ENCODE measurements at places on chromosomes 1 and 21.

- DNase-seq: no peak
Measured at GRCh38 chr1:29002792-29003191, 88.4 kb downstream of the EPB41 start.

DNA sequence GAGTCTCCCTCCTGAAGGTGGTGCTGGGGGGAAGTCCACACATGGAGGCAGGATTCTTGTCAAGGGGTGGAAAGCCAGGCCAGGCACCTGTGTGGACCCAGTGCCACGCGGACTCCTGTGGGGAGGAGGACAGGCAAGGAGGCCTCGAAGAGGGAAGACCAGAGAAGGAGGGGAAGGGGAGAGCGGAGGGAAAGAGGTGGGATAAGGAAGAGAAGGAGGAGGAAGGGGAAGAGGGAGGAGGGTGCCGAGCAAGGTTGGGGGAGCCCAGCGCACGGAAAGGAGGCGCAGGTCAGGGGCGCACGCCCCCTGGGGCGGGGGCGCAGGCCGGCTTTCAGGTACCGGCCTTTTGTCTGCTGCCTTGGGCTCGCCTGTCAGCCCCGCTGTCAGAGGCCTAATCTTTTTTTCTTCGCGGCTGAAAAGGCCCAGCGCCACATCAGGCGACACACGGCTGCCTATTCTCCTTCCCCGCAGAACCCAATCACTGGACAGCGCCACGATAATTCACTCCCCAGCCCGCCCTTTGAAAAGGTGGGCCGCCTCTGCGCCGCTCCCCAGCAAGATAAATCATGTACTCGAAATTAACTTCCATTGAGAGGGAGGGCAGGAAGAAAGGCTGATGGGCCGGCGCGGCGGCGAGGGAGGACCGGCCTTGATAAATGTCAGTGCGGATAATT lies 42.5 kb downstream of the PRDM16 start:
- DNase-seq: no peak

DNA sequence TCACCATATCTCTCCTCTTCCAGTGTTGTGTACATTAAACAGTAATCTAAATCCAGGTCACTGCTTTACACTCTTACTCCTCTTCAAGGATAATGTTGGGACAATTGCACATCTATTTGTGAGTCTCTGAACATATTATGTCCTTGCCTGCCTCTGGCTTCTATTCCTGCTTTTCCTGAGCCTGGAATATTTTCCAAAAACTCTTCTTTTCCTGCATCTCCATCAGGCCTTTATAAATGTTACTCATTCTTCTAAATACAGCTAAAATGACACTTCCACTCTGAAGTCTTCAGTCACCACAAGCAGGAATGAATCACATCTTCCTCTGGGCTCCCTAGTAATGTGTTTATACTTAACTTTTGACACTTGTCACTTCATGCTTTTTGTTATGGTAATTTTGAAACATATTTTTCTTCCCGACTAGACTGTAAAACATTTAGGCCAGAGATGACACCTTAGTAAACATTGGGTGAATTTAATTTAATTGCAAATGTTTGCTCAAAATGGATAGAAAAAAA lies 396.0 kb downstream of the LRRIQ3 start:
- DNase-seq: no peak

- no peak for DNase-seq
Measured at GRCh38 chr21:31501926-31502325, 157.6 kb upstream of the SOD1 start.

- DNase-seq: no peak
Measured at GRCh38 chr1:218350035-218350525, 4.9 kb downstream of the TGFB2 start.

DNA sequence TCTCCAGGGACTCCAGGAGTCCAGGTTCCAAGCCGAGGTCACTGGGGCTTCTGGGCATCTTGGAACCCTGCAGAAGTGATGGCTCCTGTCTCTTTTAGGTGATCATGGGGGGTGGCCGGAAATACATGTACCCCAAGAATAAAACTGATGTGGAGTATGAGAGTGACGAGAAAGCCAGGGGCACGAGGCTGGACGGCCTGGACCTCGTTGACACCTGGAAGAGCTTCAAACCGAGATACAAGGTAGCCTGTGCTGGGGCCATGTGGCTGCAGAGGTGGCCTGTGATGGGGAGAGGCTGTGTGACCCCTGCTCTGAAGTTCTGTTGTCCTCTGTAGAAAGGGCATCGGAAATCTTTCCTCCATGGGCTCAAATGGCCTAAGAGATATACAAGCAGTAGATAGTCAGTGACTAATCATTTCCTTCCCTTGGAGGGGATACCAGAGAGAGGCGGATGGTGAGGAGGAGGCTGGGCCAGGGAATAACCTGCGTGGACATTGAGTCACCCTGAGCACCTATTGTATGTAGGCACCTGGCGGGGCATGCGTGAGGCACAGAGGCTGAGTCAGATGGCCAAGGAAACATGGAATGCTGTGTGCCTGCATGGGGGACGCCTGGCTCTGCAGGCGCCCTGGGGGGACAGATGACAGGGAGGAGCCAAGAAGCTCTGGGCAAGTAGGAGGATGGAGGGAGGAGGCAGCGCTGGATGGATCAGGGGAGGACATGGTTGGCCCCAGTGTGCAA lies 59.0 kb downstream of the ALPL start:
- DNase-seq: no peak

DNA sequence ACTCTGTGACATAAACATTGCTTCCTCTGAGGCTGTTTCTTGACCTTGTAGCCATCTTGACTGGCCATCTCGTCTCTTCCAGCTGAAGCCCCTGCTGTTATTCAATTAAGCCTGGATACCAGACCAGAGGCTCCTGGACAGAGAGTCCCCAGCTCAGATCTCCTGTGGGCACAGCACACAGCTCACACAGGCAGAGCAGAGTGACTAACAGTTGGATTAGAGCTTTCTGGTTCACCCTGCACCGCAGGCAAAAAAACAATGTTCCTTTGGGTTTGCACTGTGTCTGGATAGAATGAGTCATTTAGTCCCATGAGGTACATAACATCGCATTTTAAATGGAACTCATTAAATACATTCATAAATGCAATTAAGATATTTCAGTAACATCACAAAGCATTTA lies 33.4 kb upstream of the USH2A start:
- DNase-seq: no peak

DNA sequence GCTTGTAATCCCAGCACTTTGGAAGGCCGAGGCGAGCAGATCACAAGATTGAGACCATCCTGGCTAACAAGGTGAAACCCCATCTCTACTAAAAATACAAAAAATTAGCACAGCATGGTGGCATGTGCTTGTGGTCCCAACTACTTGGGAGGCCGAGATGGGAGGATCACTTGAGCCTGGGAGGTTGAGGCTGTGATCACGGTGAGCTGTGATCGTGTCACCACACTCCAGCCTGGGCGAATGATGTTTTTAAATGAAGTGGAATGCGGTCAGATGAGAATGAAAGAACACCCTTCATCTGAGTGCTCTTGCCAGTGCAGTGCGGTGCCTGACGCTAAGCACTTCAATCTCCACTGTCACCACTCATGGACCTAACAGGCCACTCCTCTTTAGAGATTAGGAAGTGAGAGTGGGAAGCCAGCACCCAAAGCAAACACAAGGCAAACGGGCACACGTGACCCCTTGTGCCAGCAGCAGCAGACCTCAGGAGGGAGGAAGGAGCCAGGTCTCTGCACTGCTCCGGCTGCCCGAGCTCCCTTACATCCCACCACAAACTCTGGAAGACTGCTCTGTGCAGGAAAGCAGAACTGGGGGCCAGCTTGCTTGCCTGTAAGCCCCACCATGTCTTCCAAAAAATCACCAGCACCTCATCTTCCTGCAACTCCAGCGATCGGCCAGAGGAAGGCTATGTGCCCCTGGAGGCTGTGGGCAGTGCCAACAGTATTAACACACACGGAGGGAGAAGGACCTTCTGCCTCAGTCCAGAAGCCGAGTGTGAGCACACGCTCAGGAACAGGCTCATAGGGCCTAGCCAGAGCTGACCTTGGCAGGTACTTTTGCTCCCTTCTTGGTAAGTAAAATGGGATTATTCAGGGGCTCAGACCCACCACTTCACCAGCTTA lies 9.7 kb downstream of the CTNNBIP1 start:
- no peak for DNase-seq

DNA sequence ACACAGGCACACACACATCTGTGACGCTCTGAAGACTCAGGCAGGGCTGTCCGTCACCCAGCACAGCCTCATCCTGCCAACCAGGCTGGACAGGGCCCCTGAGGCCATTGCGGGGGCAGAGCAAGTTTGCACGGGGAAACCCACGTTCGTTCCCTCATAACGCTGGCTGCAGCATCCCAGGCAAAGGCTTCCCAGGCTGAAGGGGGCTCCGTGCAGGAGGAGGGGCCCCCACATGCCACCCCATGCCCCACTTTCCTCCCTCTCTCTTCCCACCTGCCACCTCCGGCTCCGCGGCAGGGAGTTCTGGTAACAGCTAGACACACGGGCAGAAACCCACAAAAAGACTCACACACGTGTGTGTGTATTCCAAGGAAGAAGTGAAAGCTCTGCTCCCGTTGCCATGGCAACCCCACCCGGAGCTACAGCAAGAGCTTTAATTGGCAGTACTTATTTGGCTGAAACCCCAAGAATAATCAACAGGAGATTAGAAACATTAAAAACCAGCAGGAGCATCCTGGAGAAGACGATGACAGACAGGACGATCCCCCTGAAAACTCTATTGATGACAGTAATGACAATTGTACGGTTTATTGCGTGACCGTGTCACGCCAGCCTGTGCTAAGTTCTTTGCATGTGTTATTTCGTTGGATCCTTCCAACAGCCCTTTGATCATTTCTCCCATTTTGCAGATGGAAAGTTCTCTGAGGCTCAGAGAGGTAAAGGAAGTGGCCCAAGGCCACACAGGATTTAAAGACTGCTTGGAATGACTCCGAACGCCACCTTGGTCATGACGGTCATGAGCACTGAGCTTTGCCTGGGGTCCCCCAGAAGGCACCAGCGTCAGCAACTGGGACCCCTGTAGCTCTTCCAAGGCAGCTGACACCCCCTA lies 247.1 kb downstream of the NPHP4 start:
- DNase-seq: no peak

GRCh38 chr1:26530410-26530894 lies 891 bp downstream of the RPS6KA1 start:
- no peak for DNase-seq

GRCh38 chr1:84928979-84929378 lies 36.0 kb upstream of the LPAR3 start:
- DNase-seq: no peak

GRCh38 chr1:171636141-171636540 lies 14.1 kb downstream of the MYOCOS start:
- DNase-seq: no peak

- DNase-seq: no peak
Measured at GRCh38 chr1:41668967-41669366, 184.5 kb upstream of the EDN2 start.

- no peak for DNase-seq
Measured at GRCh38 chr1:167627865-167628641, 2.0 kb upstream of the RCSD1 start.

DNA sequence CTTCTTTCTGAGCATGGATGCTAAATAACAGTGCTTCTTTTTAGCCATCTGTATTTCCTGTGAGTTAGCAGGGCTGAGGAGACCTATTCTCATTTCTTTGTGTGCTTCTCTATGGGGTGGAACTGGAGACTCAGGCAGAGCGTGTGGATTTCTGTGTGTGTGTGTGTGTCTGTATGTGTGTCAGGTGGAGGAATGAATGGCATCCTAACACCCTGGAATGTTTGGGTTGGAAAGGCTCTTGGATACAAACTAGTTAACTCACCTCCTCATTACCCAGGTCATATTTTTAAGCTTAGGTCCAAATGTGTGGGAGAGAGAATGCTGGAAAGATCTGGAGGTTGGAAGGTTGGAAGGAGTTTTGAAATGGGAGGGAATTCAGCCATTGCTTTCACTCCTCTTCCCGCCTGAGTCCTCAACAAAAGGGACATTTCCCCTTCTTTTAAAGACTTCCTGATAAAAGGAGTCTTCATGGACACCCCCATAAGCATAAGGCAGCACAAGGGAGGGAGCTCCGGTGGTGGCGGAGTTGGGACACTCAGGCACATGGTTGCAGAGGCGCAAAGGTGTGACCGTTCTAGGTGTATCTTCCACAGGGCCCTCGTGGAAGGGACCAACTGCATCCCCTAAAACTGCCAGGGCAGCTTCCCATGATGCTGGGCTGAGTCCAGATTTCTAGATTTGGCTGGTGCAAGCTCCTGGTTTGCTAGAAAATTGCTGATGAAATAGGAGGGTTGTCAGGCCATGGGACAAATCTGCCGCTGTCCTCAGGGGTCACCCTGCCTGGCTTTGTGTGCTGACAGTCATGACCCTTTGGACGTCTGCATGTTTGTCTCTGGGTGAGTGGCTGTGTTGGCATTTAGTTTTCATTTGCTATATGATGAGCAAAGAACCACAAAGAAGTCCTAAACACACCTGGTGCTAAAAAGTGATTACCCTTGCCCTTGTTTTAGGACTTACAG lies 37.6 kb downstream of the MTARC1 start:
- no peak for DNase-seq

GRCh38 chr21:42218836-42219605 lies at the start of gene ABCG1:
TSS of gene ABCG1 (plus strand) at chr21:42219140. CDS start at chr21:42219263, 123 bp downstream.
- no peak for DNase-seq

- DNase-seq: no peak
Measured at GRCh38 chr1:167587872-167588271, 34.3 kb upstream of the CREG1 start.

GRCh38 chr1:234488054-234489006 lies 9.4 kb upstream of the TARBP1 start:
- DNase-seq: no peak

GRCh38 chr1:117857418-117857817 lies 72.0 kb downstream of the GDAP2 start:
- no peak for DNase-seq

- DNase-seq: no peak
Measured at GRCh38 chr1:156936191-156936590, 15.8 kb downstream of the LRRC71 start.

GRCh38 chr1:17098446-17099317 lies 20.6 kb downstream of the PADI2 start:
- DNase-seq: no peak

DNA sequence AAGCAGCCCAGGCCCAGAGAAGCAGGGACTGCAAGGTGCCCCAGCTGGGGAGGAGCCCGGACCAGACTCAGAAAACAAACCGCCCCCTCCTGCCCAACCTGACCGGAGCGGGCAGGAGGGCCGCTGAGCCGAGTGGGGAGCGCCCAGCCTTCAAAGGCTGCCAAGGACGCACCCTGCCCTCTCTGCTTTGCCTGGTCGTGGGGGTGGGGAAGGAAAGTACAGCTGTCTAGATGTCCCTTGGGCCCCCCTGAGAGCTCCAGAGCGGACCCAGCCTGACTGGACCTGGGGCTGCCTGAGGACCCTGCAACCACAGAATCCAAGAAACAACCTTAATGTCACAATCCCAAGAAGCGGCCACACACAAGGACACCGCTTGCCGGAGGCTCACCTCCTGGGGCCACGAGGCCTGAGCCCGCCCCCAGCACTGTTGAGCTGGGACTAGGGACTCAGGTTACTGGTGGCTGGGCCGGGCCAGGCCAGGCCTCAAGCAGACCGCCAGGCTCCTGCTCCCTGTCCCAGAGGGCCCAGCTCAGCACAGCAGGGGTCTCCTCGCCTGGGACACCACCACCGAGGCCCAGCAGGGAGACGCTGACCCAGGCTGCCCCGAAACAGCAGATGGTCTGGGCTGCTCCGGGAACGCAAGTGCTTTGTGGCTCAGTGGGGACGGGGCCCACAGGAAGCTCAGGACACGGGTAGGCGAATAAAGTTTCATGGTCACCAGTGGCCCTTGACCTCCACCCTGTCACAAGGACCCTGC lies 1.4 kb downstream of the DVL1 start:
- DNase-seq: no peak
